GM19239 (cell line): ENCODE measurements at places on chromosomes 1 and 21.
A peak's percentile ranks its signal among the peaks of the same experiment; 100 is the strongest.

DNA sequence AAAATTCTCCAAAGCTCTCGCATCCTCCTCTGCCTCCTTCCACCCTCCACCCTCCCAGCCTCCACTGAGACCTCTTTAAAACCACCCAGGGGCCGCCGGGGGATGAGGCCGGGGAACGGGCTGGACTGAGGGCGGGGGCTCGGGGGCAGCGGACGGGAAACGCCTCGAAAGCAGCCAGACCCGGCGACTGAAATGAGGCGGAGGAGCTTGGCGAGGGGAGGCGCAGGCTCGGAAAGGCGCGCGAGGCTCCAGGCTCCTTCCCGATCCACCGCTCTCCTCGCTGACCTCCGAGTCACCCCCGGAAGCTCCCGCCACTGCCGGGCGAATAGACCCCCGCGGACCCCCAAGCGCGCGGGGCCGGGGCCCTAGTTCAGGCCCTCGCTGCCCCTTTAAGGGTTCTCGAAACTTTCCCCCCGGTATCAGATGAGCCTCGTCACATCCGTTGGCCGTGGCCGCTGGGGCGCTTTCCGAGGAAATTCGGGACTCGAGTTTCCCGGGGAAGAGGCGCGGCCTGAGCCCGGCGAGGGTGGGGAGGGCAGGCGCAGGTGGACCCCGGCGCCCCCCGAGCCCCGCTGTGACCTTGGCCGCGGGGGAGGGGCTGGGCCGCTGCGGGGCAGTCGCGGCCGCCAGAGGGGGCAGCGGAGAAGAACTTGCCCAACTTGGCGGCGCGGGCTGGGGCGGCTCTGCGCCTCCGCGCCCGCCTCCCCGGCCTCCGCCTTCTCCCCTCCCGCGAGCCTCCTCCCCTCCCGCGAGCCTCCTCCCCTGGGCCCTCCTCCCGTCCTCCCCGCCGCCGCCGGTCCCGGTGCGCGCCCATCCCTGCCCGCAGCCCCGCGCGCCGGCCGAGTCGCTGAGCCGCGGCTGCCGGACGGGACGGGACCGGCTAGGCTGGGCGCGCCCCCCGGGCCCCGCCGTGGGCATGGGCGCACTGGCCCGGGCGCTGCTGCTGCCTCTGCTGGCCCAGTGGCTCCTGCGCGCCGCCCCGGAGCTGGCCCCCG, at the start of gene BACE2:
TSS of gene BACE2 (plus strand) at position 813 of the 995 bp plus-strand sequence. CDS start at position 917, 104 bp downstream.
- DNase-seq = peak; percentile 57

DNA sequence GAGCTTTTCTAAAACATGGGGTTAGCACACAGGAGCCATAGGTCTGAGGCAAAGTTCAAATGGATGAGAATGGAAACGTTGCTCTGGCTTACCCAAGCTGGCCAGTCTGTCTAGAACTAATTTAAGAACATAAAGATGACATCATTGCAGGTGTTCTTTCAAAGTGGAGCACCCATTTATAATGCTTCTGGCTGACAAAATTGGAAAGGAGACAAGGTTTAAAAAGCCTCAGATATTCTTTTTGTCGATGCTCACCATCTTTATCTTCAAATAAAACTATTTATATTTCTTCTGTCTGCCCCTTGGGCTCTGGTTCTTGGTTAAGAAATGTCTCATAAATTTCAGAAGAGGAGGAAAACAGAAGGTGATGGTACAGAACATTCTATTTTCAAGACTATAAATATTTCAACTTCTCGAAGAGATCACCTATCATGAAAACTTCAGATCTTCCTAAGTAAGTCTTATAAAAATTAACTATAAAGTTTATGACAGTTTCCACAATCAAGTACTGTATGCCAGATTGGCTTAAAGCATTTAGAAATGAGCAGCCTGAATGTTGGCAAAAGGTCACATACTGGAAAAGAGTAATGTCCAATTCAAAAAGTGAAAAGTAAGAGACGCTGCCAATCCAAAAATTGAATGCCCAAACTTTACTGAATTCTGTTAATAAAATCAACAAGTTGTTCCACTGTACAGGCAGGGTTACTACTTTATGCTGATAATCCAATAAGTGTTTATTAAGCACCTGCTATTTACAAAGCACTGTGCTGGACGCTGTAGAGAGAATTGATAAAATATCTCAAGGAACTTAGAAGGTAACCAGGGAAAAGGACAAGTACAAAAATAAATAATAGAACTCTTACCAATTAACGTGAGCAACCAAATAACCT, 92.0 kb downstream of the ETS2 start:
- DNase-seq = no peak

DNA sequence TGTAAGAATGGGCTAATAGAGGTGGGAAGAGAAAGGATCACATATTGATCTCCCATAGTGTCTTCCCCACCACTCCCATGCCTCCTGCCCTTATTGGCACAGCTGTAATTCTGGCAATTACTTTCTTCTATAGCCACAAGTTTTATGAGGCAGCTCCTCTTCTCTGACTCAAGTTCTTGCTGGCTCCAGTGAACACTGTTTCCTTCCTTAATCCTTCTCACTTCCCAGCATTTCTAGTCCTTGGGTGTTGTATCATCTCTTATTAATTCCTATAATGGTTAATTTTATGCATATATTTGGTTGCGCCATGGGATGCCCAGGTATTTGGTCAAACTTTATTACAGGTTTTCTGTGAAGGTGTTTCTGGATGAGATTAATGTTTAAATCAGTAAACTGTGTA, 103.3 kb downstream of the MRPL39 start:
- no peak for DNase-seq

DNA sequence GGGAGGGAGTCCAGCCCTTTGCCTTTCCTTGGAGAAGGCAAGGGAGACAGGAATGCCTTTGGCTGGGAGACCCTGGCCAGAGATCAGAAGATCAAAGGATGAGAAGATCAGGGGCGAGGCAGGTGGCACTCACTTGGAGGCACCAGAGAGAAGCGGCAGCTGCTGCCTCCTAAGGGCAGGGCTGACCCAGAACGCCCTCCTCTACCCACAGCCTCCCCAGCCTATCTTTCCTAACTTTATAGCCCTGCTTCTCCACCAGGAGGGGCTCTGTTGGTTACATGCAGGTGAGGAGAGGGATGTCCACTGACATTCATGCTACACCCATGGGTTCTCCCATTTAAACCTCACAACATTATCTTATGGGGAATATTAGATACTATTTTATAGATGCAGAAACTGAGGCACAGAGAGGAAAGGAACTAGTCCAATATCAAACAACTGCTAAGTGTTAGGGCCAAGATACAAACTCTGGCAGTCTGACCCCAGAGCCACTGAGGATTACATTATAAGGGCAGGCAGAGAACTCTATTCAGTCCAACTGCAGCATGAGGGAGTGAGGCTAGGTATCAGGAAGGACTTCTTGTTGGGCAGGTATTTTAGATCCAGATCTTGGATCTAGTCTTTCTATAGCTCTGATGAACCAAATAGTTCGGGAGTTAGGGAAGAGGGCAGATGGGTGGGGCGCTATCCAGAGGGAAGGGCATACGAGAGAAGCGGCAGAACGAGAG, 19.9 kb downstream of the LGR6 start:
- no peak for DNase-seq

DNA sequence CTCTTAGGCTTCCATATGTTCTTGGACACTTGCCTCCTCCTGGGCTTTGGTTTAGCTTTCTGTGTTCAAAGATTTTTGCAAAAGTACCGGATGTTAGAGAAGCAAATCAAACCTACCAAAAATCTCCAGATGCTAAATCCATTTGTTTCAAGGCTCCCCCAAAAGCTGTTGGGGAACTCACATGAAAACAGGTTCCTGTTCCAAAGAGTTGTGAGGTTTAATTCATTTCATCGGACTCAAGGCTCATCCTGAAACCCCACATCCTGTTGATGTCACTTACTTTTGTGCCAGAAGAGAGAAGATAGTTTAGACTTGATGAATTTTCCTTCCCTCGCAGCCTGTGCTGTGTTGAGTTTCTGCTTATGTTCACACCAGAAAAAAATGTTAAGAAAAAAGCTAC, 41.7 kb upstream of the RXRG start:
- DNase-seq = no peak

GRCh38 chr1:224302947-224303346, 27.0 kb downstream of the NVL start:
- no peak for DNase-seq

DNA sequence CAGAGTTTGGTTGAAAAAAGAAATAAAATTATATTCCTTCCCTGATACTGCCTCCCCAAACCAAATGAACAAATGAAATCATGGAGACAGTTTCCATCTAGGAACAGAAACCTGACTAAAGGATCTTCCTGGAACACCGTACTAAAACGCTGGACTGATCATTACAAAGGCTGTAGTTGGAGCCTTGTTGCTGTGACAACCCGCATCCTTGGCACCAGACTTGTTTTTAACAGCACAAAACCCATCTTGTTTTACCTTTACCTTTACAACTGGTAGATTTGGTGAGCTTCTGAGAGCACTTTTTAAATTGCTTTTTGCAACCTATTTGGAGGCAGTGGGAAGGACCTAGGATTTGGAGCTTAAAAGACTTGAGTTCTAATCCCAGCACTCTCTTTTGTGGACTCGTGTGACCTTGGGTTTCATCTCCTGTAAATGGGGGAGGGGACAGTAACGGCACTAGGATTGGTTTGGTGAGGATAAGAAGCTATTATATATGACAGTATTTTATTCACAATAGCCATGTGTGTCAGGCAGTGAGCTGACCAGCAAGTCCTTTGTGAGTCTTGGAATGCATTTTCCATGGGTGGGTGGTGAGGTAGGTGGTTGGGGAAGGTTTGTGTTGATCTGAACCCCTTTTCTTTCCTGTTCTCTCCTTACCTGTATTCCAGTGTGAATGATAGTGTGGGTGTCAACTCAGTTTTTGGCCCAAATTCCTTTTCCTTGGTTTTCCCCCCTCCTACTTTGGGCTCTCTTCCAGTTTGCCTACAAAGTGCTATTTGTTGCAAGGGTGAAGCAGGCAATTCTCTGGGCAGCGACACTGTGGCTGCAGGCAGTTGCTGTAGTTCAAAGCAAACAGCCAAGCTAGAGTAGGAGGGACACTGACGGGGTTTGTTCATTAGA, 12.6 kb downstream of the LRRC8D start:
- no peak for DNase-seq
